Renal cortex interstitium (tissue), 15 donors: ENCODE measurements at places on chromosomes 11 and 22. TPM values are rescaled to one million over a fixed set of nuclear protein-coding genes. Genes with fewer than 3 reads are reported as not detected.

The LYVE1 gene
- 67.2 TPM for polyA plus RNA-seq

GRCh38 chr11:69394869-69395246, 86.6 kb upstream of the LINC01488 start:
- DNase-seq: no peak

DNA sequence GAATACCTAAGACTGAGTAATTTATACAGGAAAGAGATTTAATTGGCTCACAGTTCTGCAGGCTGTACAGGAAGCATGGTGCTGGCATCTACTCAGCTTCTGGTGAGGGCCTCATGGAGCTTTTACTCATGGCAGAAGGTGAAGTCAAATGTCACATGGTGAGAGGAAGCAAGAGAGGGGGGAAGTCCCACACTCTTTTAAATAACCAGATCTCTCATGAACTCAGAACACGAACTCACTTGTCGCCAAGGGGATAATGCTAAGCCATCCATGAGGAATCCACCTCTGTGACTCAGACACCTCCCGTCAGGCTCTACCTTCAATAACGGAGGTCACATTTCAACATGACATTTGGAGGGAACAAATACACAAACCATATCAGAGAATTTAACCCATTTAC, 42.2 kb downstream of the BIRC2 start:
- no peak for DNase-seq

GRCh38 chr11:12128301-12128751, 17.9 kb downstream of the MICAL2 start:
- no peak for DNase-seq

The POU2AF3 gene
- 7.7 TPM for polyA plus RNA-seq

GRCh38 chr11:46183819-46184218, 62.6 kb upstream of the PHF21A start:
- no peak for DNase-seq

The TRIM48 gene
- polyA plus RNA-seq: not detected

DNA sequence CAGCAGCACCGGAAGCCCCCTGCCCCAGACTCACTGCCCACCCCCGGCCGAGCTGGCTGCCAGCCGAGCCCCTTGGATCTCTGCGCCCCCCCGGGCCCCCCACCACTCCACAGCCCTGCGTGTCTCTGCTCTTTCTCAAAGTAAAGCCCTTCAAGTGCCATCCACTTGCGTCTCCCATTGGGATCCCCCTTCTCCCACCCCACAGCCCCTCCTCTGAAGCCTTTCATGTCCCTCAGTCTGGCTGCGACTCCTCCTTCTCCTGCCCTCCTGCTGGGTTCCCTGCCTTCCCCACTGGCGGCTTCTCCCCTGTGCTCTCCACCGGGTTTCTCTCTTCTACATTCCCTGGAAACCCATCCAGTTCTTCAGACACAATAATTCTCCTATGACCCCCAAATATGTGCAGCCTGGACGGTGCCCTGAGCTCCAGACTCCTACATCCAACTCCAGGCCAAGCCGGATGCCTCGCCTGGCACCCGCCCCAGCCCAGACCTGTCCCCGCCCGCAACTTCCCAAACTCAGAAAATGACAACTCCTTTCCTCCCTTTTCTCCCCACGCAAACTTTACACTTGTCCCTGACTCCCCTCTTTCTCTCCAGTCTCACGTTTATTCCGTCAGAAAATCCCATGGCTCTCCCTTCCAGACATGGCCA, 108.9 kb downstream of the WNT7B start:
- DNase-seq: no peak
